Fibroblast of villous mesenchyme (primary cell): ENCODE measurements at places on chromosomes 16 and 17. TPM values are rescaled to one million over a fixed set of nuclear protein-coding genes. Genes with fewer than 3 reads are reported as not detected.

- DNase-seq = no peak
Measured at GRCh38 chr17:79990704-79991103, 45.0 kb downstream of the TBC1D16 start.

- DNase-seq = no peak
Measured at GRCh38 chr16:35176449-35176848, 1717.0 kb downstream of the TP53TG3F start.

The GCGR gene
- not detected in 2 replicates for total RNA-seq

The AATK gene
- total RNA-seq = under 0.01 and 0.32 TPM in 2 replicates

DNA sequence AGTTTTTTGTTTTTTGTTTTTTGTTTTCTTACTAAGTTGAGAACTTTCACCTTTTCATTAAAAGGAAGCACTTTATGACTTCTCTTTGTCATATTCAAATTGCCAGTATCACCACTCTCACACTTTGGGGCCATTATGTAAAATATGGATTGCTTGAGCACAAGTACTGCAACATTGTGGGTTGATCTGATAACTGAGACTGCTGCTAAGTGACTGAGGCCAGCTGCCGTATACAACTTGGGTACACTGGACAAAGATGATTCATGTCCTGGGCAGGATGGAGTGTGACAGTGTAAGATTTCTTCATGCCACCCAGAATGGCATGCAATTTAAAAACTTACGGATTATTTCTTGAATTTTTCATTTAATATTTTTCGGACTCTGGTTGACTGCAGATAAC is 7.8 kb downstream of the TTC19 start:
- DNase-seq = no peak

GRCh38 chr16:68046106-68046505 is 23.0 kb downstream of the DUS2 start:
- no peak for DNase-seq

The NPIPB9 gene
- 3.9 TPM in 2 replicates for total RNA-seq
